ENCODE measurements at places on chromosomes 11 and 22.

DNA sequence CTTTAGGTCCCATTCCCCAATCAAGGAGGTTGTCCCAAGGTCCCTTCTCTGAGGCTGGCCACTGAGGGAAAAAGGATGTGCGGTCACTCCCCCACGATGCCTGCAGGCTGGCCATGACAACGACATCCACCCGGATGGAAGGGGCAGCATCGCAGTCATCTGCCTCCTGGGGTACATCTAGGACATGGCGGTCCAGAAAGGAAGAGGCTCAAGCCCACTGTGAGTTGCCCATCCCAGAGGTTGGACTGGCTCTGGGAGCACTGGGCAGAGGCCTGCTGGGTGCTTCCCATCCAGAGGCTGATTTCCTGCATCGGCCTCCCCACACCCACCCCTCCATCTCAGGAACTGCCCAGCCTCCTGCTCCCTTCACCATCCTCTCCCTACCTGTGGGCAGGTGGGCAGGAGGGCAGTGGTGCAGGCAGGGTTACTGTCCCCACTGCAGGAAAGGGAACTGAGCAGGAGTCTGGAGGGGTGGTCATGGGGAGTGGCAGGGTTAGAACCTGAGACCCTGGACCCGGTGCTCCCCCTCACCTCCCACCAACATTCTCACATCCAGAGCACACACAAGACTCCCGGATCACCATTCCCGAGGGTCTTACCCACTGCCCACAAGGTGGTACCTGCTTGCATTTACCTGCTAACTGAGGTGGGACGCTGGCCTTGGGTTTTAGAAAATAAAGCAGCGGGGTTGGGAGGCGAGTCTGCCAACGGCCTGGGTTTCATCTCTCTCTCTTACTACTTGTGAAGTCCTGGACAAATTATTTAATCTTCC, 4.4 kb downstream of the RCE1 start:
- no peak for DNase-seq

- peak; percentile 46 for DNase-seq
Observed at GRCh38 chr11:69840371-69841169, 21.4 kb upstream of the FGF3 start.

DNA sequence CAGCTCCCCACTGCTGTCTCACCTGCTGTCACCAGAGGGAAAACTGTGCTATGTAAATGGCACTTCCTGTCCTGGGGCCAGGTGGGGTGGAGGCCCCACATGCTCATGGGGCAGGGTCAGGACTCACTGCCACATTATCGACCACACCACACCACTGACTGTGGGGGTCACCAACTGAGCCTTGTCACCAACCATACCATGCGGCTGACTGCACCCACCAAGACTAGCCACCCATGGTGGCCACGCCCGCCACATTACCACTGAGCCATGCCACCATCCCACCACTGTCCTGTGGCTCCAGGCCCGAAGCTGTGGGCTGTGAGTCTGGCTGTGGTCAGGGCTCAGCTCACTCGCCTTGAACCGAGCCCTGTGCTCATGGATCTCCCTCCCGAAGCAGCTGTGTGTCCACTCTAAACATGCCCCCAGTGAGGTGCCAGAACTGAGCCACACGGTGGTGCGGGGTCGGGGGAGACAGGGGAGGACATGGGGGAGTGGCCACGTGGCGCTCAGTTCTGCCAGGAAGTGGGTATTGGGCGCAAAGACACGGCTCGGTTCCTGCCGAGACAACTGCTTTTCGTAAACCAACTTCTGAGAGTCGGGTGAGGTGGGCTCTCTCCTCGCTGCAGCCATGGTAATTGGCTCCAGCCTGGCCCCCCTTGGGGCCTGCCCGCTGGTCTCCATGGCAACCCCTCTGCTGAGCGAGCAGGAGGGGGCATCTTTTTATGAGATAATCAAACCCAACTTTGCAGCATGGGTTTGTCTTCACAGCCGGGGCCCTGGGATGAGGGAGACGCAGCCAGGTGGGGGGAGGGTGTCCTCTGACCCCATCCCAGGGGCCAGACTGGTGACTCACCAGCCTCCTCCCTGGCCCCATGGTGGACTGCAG, 23.2 kb downstream of the RTN4R start:
- DNase-seq, result no peak

DNA sequence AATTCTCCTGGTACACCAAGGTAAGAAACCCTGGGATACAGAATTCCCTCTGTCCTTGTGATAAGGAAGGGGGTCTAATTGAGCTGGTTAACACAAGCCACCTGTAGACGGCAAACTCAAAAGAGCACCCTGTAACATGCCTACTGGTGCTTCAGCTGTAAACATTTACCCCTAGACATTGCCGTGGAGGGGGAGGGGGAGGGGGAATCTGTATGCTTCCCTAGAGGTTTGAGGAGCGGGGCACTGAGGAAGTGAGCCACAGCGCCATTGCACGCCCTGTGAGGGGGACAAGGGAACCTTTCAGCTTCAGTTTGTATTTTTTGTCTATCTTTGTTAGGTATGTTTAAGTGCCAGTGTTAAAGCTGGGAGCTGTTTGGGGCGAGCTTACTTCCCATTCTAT, 99.8 kb downstream of the AASDHPPT start:
- no peak for DNase-seq

- no peak for DNase-seq
Observed at GRCh38 chr11:62008193-62008592, 40.8 kb upstream of the FTH1 start.

DNA sequence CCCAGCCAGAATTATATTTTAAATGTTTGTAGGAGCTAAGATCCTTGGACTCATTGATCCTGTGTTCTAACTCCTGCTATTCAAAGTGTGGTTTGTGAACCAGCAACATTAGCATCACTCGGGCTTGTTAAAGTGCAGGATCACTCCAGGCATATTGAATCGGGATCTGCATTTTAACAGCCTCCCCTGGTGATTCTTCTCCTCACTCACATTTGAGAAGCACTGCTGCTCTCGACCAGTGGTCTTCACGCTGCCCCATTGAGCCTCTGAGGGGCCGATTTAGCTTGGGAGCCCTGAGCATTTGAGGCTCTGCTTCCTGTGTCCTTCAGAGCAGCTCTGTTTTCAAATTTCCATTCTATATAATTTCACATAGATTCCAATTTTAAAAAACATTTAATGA, 10.9 kb downstream of the MADD start:
- no peak for DNase-seq

DNA sequence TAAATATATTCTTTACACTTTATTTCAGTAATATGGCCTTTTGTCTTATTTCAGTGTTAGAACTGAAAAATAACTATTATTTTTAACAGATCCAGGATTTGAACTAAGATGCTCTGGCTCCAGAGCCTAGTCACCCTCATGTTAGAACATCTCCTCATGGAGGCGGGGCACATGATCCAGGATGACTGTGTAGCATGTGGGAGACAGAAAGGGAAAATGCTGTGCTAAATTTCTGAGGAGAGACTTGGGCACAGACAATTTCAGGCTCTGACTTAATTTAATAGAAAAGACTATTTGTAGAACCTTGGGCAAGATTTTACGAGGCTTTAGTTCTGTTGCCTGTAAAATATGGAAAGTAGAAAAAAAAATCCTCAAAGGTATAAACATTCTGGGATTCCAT, 24.1 kb downstream of the CTSC start:
- no peak for DNase-seq

DNA sequence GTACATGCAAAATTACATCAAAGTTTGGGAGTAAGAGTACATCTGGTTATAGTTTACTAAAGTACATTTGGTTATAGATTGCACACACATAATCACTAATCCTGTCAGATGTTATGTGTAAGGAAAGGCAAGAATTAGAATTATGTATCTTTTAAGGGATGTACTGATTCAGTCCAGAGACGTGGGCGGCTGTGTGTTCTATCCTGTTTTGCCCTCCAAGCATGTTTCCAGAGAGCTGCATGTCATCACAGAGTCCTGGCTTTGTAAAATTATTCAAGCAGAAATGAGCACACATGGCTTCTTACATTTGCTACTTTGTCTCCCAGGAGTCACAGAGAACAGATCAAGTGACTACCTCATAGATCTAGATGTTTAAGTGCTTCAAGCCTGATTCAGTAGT, 33.2 kb upstream of the CEP126 start:
- no peak for DNase-seq

- DNase-seq, result no peak
Observed at GRCh38 chr22:24408630-24409029, 18.8 kb upstream of the ADORA2A start.

GRCh38 chr11:116148056-116148455, 624.7 kb downstream of the BUD13 start:
- DNase-seq, result no peak

DNA sequence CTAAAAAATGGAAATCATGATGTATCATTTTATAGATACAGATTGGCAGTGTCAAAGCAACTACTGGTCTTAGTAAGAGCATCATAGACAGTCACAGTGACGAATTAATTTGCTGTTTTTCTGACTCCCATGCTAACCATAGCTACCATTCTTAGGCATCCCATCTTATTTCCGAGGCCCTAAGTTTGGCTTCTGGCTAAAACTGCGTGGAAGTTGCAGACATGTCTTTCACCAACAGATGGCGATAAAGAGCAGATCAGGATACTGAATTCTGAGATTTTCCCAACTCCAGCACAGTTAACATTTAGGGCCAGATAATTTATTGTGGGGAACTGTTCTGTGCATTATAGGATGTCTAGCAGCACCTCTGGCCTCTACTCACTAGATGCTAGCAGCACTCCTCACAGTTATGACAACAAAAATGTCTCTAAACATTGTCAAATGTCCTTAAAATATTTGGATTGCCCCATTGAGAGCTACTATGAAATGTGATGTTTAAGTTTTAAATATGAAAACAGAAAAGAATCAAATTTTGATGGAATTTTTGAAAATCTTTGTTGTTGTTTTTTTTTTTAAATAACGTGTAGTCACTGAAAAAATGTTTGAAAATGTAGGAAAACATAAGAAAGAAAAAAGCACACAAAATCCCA, 16.3 kb downstream of the OR2AG2 start:
- no peak for DNase-seq

GRCh38 chr22:11360632-11361031, 4167.4 kb upstream of the OR11H1 start:
- DNase-seq, result no peak

DNA sequence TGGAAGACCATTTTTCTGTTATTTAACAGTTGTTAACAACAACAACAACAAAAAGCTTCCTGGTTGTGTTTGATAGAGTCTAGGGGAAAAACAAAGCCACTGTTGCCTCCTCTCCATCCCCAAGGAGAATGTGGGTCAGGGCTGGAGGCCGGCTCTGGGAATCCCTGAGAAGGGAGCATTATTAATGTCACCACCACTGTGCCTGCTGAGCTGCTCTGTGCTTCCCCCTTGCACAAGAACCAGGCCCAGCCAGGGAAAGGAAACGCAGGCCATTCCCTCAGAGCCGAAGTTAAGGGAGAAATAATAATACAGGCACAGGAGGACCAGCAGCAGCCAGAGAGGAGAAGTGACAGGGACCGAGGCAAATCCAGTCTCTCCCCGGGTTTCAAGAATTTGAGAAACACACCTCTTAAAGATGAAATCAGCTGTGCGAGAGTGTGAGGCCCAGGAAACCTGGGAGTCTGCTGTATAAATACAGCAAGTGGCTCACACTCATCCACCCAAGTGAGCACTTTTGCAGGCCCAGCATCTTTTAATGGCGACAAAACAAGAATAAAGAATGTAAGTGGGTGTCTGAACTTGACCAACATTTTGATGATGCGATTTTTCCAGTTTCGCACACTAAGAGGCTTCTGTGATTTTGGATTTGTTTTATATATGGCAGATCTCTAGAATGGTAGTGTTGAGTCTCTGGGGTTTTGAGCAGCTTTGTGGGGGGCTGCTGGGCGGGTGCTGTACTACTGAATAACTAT, 539.2 kb downstream of the NTM start:
- no peak for DNase-seq

DNA sequence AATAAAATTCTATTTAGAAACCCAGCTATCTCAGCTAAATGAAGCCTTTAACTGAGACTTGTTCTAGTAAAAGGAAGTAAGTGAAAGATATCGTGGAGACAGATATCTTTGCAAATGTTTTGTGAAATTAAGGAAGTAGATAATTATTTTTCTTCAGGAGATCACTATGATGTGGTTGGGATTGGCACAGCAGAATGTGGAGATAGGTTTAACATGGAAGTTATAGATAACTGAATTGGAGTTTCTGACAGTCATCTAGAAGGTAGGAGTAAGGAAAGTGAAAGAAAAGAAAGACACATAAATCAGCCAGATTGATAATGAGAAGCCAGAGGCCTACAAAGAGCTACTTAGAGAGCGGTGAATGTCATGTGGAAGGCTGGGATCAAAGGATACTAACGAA, 4.7 kb upstream of the CASP5 start:
- no peak for DNase-seq

GRCh38 chr22:28977481-28977971, 84.1 kb downstream of the C22orf31 start:
- DNase-seq, result peak; percentile 4

DNA sequence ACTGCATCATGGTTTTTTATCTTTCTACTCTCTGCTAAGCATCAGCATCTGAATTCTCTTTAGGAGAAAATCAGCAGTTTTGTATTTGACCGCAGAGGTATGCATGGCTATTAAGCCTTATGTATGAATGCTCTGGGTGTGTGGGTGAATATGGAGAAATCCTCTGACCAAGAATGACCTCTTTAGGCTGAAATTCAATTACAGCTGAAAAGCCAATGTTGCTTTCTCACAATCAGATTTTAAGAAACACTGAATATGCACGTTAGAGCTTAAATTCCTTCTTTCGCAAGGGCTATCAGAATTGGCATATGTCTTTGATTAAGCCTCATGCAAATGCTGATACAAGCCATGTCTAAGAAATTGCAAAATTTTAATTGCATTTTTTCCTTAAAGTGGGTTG, 43.2 kb downstream of the ARHGAP42 start:
- DNase-seq, result no peak
